Fibroblast of upper back skin (primary cell): ENCODE measurements at places on chromosomes 4 and X.

DNA sequence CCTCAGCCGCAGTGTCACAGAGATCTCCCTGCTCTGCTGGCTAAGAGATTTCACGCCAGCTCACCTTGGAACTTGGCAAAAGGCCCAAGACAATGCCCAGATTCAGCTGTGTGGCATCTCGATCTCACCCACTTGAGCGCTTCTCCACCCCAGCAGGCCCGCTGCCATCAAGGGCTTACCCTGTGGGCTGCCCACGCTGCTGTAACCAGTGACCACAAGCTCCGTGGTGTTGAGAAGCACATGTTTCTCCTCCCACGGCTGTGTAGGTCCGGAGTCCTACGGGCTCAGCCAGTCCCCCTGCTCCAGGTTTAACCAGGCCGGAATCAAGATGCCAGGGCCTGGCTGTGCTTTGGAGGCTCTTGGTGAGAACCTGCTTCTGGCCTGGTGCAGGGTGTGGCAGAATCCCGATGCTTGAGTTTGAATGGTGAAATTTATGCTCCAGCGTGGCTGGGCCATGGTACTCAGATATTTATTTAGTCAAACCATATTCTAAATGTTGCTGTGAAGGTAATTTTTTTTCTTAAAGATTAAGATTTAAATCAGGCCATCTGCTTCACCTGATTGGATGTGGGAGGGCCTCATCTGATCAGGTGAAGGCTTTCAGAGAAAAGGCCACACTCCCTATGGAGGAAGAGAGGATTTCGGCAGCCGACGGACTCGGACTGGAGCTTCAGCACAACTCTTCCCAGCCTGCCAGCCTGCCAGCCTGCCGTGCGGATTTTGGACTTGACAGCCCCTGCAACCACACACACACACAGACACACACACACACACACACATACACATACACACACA, 24.8 kb upstream of the ADRA2C start:
- DNase-seq = no peak

- peak; percentile 1 for DNase-seq
These were observed 356.7 kb upstream of the DIPK2B start for GRCh38 chrX:45557387-45557786.

GRCh38 chr4:6480534-6481088, 8.2 kb upstream of the PPP2R2C start:
- DNase-seq = no peak

DNA sequence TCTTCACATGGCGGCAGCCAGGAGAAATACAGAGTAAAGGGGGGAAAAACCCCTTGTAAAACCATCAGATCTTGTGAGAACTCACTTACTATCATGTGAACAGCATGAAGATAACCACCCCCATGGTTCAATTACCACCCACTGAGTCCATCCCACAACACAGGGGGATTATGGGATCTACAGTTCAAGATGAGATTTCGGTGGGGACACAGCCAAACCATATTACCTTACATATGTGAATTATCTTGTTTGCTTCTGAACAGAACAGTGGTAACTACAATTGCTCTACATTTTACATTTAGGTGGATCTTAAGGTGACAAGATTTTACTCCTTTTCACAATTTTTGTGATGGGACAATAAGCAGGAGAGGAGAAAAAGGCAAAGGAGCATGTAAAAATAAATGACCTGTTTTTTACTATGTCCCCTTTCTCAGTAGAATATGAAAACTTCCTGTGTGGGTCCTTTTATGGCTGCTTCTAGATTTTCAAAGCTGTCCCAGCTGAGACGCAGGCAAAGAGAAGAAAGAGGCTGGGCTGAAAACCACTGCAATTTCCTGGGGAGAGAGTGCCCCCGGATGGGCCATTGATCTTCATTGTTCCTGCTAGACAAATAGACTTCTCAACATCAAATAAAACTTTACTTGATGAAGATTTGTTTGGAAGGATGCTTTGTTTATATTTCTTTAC, 45.9 kb upstream of the PGM2 start:
- peak; percentile 40 for DNase-seq

DNA sequence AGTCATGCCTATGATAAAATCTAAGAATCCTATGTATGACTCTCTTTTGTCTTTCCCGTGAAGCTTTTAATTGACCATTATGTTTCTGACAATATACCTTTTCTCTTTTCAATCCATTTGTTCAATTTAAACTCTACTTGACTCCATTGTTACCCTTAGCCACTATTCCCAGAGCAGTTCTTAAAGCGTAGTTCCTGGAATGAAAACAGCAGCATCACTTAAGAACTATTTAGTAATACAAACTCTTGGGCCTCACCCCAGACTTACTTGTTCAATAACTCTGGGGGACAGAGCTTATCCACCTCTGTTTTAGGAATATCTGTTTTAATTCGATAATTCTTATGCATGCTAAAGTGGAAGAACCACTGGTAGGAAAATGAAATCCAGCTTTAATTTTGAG, 358.4 kb downstream of the PRR32 start:
- no peak for DNase-seq

DNA sequence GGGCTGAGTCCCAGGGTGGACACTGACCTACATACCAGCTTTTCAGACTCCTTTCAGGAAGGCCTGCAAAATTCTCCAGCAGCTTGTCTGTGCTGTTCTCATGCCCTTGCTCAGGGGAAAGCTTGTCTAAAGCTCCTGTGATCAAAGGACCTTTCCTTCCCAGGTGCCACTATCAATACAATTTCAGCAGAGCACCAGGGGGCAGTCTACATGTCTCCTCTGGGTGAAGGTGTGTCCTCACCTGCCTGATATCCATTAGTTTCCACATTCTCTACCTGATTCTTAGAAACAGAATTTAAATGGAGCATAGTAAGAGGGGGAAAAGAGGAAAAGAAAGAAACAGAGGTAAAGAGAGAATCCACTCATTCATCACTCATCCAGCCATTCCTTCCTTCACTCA, 114.2 kb downstream of the PPARGC1A start:
- DNase-seq = no peak

DNA sequence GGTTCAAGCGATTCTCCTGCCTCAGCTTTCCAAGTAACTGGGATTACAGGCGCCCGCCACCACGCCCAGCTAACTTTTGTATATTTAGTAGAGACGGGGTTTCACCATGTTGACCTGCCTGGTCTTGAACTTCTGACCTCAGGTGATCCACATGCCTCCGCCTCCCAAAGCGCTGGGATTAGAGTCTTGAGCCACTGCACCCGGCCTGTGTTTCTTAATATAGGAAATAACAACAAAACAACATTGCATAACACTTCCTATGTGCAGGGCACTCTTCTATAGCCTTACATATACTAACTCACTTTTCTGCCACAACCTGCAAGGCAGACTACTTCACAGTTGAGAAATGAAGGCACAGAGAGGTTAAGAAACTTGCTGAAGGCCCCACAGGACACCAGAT, 12.8 kb upstream of the TMEM131L start:
- no peak for DNase-seq

- no peak for DNase-seq
These were observed 70.6 kb upstream of the PROM1 start for GRCh38 chr4:16154451-16154850.

- DNase-seq = peak; percentile 17
These were observed 138.0 kb downstream of the RPA4 start for GRCh38 chrX:97021680-97022079.

DNA sequence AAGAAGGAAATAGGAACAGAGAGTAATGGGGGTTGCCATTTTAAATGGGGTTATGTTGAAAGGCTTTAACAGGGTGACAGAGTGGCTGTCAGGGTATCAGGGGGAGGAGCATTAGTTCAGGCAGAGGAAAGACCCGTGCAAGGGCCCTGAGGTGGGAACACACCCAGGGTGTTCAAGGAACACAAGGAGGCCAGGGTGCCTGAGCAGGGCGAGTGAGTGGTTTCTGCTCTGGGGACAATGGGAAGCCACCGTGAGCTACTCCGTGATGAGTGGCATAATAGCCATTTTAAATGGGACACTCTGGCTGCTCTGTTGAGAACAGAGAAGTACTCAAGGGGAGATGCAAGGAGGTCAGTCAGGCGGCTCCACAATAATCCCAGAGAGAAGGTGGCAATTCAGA, 4.5 kb downstream of the EVC2 start:
- DNase-seq = no peak

DNA sequence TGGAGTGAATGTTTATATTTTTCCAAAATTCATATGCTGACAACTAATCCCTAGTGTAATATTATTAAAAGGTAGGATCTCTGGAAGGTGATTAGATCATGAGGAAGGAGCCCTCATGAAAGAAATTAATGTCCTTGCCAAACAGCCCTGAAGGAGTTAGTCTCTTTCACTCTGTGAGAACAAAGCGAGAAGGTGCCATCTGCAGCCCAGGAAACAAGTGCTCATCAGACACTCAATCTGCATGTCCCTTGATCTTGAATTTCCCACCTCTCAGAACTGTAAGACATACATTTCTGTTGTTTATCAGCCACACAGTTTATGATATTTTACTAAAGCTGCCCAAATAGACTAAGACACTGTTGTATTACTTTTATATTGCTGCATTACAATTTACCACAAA, 1283.4 kb downstream of the PCDH7 start:
- no peak for DNase-seq

DNA sequence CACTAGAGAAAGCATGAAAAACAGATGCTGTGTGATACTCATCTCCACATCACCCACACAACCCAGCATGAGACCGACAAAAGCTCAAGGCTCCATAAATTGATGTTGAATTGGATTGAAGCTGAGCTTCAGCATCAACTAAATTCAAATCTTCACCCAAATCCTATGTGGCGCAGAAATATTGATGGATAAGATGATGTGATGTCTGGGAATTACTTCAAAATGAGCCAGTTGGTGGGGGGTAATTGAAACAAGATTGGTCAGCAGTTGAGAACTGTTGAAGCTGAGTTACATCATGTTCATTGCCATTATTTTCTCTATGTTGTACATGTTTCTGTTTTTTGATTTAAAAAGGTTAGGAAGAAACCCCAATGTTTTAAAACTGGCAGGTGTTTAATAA, 166.5 kb upstream of the STS start:
- DNase-seq = peak; percentile 71

DNA sequence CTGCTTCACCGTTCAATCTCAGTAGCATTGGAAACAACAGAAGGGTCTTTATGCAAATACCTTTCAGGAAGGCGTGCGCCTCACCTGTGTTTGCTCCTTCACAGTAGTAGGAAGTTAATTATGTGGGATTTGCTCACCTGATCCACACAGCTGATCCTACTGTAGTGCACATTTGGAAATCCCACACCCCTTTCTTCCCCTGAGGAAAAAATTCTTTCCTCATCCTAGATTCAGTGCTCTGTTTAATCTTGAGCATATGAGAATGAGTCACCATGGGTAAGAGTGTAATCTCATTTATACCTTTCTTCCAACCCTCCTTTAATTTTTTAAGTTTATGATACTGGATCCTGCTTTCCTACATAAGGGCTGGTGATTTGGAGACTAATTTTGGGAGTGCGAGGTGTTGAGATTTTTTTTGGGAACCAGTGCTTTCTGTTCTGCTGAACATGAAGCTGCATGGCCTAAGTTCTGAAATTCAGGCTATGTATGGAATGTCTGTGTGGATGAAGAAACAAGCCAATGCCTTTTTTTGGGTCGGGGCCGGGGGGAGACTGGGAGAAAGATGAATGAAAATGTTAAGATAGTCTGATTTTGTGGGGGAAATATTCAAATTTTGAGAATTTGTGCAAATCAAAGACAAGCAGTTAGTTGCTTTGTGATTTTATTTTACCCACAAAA, 19.0 kb downstream of the GAB1 start:
- peak; percentile 24 for DNase-seq

- no peak for DNase-seq
These were observed 39.2 kb downstream of the TSPAN5 start for GRCh38 chr4:98619180-98619579.

GRCh38 chr4:74092957-74093356, 6.0 kb downstream of the CXCL2 start:
- no peak for DNase-seq

- DNase-seq = no peak
These were observed 161.2 kb downstream of the STK32B start for GRCh38 chr4:5212255-5213013.

DNA sequence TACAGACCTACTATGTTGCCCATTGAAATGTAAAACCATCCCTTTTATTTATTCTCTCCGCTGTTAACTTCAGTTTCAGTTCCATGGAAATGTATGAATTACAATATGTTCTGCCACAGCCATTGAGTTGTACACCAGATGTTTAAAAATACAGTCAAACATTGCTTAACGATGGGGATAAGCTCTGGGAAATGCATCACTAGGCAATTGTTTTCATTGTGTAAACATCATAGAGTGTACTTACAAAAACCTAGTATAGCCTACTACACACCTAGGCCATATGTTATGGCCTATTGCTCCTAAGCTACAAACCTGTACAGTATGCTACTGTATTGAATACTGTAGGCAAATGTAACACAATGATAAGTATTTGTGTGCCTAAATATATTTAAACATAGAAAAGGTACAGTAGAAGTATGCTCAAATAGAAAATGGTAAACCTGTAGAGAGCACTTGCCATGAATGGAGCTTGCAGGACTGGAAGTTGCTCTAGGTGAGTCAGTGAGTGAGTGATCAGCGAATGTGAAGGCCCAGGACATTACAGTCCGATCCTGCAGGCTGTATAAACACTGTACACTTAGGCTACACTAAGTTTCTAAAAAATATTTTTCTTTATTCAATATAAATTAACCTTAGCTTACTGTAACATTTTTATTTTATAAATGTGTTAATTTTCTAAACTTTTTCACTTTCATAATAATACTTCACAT, 2.7 kb upstream of the PF4V1 start:
- DNase-seq = no peak

DNA sequence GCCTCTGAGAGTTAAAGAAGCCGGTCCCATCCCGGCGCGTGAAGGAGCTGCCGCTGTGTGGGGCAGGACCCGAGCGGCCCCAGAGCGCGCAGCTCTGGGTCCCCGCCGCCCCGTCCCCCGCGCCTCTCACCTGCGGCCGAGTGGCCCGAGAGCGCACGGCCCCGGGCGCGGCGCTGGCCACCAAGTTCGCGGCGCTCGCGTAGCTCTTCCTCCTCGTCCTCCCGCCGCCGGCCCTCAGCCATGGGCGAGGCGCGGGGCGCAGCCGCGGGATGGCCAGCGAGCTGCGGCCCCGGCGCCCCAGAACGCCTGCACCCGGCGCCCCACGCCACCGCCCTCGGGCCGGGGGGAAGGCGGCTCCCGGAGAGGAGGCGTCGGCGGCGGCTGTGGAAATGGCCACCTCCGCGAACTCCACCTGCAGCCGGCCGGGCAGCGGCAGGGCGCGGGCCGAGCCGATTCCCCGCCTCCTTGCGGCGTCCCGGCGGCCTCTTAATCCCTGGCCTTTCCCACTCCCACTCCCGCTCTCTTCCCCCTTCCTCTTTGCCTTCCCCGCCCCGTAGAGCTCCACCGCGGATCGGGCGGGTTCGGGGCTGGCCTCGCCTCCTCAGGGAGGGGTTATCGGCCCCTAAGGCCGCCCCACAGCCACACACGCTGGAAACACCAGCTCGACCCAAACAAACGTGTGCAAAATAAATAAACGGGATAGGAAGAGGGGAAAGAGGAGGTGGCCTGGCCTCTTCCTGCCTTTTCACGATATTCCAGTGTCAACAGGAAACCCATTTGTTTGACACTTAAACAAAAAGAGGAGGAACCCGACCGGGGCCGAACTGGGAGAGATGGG, at the start of gene SH3D19:
Gene SH3D19 (minus strand): TSS at position 495 of the 838 bp plus-strand sequence. CDS start 253 bp downstream, at position 242.
- peak; percentile 54 for DNase-seq

- DNase-seq = peak; percentile 32
These were observed 4.5 kb downstream of the MSN start for GRCh38 chrX:65671966-65672365.
